NCI-H187 (cell line): ENCODE measurements at places on chromosomes 7 and 10.
A peak's percentile ranks its signal among the peaks of the same experiment; 100 is the strongest.

- DNase-seq, result no peak
Measured at GRCh38 chr7:98922392-98923187, 44.3 kb downstream of the TRRAP start.

GRCh38 chr10:120110196-120110595, 217.7 kb downstream of the SEC23IP start:
- no peak for DNase-seq

GRCh38 chr10:101857802-101858476, 14.3 kb upstream of the KCNIP2 start:
- no peak for DNase-seq

DNA sequence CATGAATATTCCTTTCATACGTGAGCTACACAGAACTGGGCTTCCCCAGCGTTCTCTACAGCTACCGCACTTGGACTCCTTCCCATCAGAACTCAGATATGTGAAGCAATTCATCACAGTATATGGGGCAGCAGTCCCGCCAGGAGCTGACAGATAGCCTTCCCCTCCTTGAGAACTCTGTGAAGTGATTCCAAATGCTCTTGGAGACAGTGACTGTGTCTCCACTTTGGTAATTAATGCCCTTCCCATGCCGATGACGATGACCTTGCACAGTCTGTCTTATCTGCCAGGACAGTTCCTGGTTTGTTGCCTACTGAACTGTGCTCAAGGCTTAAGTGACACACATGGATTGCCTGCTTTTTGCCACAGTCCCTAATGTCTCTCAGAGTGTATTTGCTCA, 75.0 kb upstream of the AFAP1L2 start:
- DNase-seq, result no peak

DNA sequence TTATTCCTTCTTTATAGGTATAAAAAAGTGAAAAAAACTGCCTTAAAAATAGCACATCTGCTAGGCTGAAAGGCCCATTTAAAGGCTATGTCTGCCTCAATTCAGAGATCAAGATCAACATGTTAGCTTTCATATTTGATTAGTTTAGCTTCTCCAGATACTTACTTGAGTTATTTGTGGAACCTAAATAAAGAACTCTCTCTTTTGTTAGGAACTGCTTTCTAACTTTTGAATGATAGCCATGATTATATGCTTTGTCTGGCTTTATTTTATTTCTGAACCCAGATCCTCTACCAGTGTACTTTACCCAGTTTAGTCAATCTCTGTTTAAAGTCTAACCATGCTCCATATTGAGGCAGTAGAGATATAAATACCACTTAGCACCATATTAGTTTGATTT, 515.5 kb upstream of the SEMA3D start:
- DNase-seq, result no peak

- DNase-seq, result no peak
Measured at GRCh38 chr7:92590711-92591310, 621 bp upstream of the FAM133B start.

- no peak for DNase-seq
Measured at GRCh38 chr7:14899030-14899429, 3.5 kb downstream of the DGKB start.

GRCh38 chr7:137962875-137963507, 38.9 kb downstream of the CREB3L2 start:
- DNase-seq, result no peak

GRCh38 chr7:27324246-27324645, 81.6 kb downstream of the EVX1 start:
- no peak for DNase-seq

- peak; percentile 72 for DNase-seq
Measured at GRCh38 chr7:114087653-114088469, 169.1 kb upstream of the PPP1R3A start.

DNA sequence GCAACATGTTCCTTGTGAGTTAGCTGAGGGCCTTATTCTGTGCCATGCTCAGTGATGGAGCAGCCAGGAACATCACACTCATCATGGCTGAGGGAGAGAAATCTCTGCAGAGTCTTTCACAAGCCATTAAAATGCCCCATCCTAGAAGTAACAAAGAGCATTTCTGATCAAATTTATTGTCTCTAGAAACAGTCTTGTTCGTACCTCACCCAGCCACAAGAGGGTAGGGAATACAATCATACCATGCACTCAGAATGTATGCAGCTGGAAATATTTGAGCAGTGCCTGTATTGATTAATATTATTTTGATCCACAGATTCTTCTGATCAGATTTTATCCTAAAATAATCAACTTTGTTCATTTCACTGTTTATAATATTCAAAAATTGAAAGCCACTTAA, 17.3 kb downstream of the VPS26A start:
- no peak for DNase-seq

GRCh38 chr10:95628786-95629185, 27.7 kb downstream of the ALDH18A1 start:
- no peak for DNase-seq

DNA sequence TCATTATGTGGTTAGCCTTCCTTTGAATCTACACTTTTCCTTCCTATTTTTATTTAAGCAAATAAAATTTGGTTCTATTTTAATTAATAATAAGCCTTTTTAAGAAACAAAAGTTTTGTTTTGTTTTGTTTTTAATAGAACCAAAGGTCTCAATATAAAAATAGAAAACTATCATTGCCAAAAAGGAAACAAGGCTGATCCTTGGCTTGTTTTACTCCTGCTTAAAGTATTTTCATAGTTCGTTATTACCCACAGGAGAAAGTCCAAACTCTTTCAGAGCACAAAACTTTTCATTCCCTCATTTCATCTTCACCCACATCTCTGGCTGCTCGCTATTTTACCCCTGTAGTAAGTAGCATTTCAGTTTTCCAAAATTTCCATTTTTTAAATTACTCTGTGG, 374.8 kb downstream of the SEMA3D start:
- DNase-seq, result no peak

DNA sequence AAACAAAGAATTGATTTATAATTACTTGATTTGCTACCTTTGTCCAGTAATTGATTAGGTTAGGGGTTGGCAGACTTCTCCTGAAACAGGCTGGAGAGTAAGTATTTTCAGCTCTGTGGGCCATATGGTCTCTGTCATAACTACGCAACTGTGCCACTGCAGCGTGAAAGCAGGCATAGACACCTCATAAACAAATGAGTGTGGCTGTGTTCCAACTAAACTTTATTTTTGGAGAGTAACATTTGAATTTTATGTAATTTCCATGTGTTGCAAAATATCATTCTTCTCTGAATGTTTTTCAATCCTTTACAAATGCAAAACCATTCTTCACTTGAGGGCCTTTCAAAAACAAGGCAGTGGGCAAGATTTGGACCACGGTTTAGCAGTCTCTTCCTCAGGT, 76.9 kb downstream of the GALNT17 start:
- no peak for DNase-seq

- DNase-seq, result no peak
Measured at GRCh38 chr7:2038931-2039728, 193.6 kb downstream of the MAD1L1 start.

DNA sequence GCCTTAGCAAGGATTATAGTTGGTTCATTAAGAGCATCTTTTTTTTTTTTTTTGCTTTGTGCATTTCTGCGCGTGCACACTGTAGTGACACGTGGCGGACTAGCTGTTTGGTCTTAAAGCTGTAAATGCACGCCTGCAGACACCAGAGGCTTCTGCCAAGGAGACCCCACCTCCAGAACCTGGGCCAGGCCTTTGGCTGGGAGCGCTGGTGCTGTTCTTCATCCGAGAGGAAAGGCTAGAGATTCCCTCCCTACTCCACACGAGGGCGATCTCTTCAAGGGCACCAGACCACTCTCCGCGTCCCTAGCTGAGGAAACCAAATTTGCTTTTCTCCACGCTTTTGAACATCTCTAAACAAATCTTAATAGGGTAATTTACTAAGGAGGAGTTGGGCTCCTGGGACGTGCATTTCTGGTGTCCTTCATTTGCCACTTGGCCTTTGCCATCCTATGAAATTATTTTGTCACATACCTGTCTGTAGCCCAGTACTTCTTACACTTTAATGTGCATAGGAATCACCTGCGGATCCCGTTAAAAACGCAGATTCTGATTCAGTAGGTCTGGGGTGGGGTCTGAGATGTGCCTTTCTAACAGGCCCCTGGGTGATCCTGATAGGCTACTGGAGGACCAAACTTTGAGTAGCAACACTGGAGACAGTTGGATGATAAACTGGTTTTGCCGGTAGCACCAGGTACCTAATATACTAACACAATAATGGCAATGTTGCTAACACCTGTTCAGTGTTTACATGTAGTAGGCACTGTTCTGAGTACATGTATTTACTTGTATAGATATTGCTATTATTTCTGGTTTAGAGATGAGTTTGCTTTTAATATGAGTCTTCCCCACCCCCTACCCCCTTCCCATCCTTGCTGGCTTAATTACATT, 1.3 kb upstream of the SLC26A5 start:
- peak; percentile 14 for DNase-seq

GRCh38 chr7:22728401-22729029, 1.5 kb downstream of the IL6 start:
- no peak for DNase-seq

- DNase-seq, result no peak
Measured at GRCh38 chr7:157612664-157613561, 276.1 kb downstream of the DNAJB6 start.

DNA sequence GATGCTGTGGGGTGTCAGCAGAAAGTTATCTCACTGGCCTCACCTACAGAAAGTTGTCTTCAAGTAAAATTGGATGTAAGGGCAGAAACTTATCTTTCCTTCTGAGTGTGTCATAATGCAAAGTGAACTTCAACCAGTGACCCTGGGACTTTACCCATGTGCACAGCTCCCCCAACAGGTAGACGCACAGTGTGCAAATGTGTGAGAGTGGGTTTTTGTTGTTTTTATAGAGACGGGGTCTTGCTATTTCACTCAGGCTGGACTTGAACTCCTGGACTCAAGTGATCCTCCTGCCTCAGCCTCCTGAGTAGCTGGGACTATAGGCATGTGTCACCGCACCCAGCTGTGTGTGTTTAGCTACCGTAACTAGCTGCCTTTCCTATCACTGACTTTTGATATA, 6.4 kb upstream of the KAZALD1 start:
- no peak for DNase-seq

DNA sequence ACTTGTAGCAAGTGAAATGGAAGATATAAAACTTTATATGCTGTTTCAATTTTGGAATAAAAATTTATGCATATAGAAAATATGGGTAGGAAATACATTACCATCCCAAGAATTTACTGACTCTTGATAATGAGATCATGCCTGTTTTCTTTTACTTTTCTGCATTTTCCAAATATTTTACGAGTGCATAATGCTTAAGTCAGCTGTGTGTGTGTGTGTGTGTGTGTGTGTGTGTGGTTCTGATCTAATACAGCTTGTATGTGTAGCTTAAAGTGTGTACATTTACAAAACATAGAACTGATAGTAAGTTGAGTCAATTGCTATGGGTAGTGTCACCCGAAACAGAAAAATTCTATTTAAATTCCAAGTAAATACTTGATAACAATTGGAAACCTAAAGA, 315.9 kb upstream of the LRRN3 start:
- DNase-seq, result no peak

DNA sequence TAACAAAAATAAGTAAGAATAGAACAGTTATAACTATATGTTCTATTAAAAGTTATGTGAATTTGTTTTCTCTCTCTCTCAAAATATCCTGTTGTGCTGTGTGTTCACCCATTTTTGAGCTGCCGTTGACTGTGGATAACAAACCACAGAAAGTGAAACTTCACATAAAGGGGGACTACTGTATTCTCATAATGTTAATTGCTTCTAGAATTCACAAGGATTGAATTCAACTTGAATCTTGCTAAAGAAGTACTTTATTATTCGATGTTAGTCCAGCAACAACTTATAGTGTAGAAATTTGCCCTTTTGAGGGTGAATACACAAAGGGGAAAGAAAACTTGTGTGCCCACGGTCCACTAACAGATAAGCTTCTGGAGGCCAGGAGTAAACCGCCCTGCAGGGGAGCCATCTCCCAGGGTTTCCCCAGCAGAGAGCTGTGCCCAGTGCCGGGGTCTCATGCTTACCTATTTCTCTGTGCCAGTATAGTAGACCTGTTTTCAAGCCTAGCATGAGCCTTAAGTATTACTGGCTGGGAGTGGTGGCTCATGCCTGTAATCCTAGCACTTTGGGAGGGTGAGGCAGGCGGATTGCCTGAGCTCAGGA, 87.1 kb downstream of the KAT6B start:
- no peak for DNase-seq

GRCh38 chr10:4214908-4215307, 429.9 kb upstream of the KLF6 start:
- DNase-seq, result no peak

DNA sequence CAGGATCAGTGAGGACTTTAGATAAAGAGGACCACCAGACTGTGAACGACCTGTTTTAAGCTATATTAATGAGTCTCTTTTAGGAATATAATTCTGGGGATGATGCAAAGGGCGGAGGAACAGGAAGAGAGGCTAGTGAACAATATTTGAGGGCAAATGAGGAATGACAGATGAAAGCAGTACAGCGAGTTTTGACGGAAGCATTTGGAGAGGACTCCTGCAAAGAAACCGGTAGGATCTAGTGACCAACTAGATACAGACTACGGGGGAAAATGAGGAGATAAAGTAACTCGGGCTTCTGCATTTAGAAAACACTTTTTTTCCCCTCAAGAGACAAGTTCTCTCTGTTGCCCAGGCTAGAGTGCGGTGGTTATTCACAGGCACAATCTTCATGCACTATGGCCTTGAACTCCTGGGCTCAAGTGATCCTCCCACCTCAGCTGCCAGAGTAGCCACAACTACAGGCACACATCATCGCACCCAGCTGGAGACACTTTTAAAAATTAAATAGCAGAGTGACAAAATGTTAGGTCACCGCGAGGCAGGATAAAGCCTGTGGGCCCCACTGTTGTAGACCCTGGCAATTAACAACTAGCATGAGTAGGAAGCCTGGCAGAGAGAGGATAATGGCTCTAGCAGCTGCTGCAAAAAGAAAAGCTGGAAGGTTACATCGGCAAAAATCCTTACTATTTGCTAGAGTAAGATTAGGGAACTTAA, 143.2 kb downstream of the SRPK2 start:
- no peak for DNase-seq

- no peak for DNase-seq
Measured at GRCh38 chr10:132691711-132692153, 94.2 kb downstream of the NKX6-2 start.

GRCh38 chr10:29957907-29958331, 101.5 kb downstream of the JCAD start:
- DNase-seq, result no peak
